Right hindlimb (tissue), 1 donor: ENCODE measurements at places on chromosomes 3 and 15.

- DNase-seq = no peak
Measured at GRCh38 chr3:172751175-172751704, 714 bp downstream of the ECT2 start.

- no peak for DNase-seq
Measured at GRCh38 chr15:69583626-69584025, 131.0 kb downstream of the RPLP1 start.

- DNase-seq = no peak
Measured at GRCh38 chr3:8455526-8456411, 45.9 kb upstream of the LMCD1 start.

- no peak for DNase-seq
Measured at GRCh38 chr15:40567111-40567510, 2.0 kb upstream of the RPUSD2 start.

- DNase-seq = no peak
Measured at GRCh38 chr3:47715928-47716327, 65.8 kb downstream of the SMARCC1 start.

DNA sequence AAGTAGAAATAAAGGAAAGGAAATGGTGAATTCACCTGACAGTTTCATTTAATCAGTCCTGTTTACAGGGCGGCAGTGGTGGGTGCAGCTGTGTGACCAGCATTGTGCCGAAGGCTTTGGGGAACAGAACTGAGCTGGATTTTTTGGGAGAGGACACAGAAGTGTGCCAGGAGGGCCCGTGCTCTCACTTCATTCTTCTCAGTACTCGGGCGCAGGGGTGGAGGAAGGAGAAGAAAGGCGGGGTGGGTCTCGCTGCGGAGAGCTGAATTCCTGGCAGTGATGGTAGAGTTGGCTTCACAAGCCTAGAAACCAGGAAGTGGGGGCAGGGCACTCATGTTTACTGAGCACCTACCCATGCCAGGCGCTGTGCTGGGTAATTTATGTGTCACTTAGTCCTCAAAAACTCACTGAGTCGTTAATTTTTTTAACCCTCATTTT lies 64.6 kb downstream of the CRTC3 start:
- DNase-seq = no peak
